ENCODE measurements at places on chromosomes 13 and 19. TPM values are rescaled to one million over a fixed set of nuclear protein-coding genes. Genes with fewer than 3 reads are reported as not detected.

Gene DAZAP1
- total RNA-seq: 108 TPM

Gene ZNF100
- 8.9 TPM for total RNA-seq

Gene C19orf85
- not detected for total RNA-seq

Gene RFPL4A
- total RNA-seq: not detected

Gene SACS
- 79.4 TPM for total RNA-seq

Gene COX6B2
- total RNA-seq: 0.50 TPM

Gene ABHD8
- total RNA-seq: 8.5 TPM

DNA sequence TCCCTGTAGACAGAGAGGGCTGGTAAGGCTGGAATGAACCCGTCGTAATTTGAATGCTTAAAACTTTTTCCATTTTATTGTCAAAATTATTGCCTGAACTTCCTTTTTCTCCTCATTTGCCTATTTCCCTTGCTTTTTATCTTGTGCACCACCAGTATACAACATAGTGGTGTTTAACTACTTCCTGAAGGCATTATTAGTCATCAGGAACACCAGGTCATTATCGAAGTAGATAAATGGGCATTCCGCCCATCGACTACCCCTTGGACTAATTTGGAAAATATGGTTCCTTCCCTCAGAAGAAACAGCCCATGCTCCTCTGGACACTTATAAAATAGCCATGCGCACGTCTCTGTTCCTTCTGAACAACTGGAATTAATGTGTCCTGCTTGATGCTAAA is 232.1 kb downstream of the TM9SF2 start:
- no peak overlapping the region for H3K27ac ChIP-seq
- H3K4me1 ChIP-seq: no peaks in the 10 kb centered on the region
- peaks cover 3% of the 10 kb centered on the region for H3K27me3 ChIP-seq
- H3K4me3 ChIP-seq: no peak overlapping the region
- no peak for DNase-seq
- no peaks in the 10 kb centered on the region for H3K36me3 ChIP-seq

DNA sequence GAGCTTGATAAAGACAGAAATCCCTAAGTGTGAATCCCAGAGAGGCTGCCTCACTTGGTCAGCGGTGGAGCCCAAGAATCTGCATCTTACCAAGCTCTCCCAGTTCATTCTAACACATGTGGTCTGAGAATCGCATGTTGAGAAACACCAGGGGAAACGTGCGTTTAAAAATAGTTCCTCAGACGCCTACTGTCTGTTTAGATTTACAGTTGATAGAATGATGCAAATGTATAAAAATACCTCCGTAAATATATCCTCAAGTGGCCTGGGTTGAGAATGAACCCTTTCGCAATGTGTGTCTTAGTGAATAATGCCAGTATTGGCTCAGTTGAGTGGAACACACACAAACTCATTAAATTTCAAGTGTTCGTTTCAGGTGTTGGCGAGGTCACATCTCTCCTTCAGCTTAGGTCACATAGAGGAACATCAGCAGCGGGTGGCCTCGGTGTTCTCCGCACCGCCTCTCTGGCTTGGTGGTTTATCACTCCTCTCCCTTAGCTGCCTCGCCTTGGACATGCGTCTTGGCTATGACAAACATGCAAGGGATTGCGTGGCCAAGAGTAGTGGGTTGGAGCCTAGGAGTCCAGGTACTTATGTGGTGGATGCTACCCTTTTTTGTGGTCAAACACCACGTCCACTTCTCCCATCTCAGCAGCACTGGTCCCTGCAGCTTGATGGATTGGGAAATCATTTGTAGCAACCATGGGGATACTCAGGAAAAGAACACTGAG is 117.6 kb upstream of the SPATA13 start:
- DNase-seq: no peak
- H3K36me3 ChIP-seq: no peaks in the 10 kb centered on the region
- no peaks in the 10 kb centered on the region for H3K27me3 ChIP-seq
- H3K27ac ChIP-seq: no peak overlapping the region
- no peak overlapping the region for H3K4me3 ChIP-seq

DNA sequence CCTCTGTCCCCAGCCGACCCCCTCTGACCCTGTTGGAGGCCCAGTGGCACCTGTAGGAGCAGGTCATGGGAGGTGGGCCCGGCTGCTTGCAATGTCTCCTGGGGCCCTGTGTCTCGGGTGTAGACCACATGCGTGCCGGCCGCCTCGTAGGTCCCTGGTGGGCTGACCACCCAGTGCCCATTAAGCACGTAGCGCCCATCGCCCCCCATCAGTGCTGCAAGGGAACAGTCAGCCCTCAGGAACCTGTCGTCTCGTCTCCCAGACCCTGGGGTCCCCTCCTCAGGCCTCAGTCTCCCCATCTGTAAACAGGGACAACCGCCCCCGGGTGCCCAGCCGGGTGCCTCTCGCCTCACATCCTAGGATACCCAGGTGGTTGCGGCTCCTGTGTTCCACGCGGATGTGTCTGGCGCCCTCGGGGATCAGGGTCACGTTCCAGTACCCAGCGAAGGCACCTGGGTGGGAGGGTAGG is 5.6 kb downstream of the ADAMTSL5 start:
- peak overlapping the region; percentile 9 for H3K27ac ChIP-seq
- DNase-seq: no peak
- H3K4me3 ChIP-seq: no peak overlapping the region
- H3K36me3 ChIP-seq: no peaks in the 10 kb centered on the region

GRCh38 chr19:45693106-45693788 is 781 bp downstream of the QPCTL start:
- peaks cover 6% of the 10 kb centered on the region for H3K36me3 ChIP-seq
- DNase-seq: peak; percentile 27
- peak overlapping the region; percentile 95 for H3K27ac ChIP-seq
- peak overlapping the region; percentile 90 for H3K4me3 ChIP-seq
- H3K27me3 ChIP-seq: no peaks in the 10 kb centered on the region

All from astrocyte (in vitro differentiated cells and primary cell).